Fibroblast of the aortic adventitia (primary cell): ENCODE measurements at places on chromosomes 2 and 18. TPM values are rescaled to one million over a fixed set of nuclear protein-coding genes. Genes with fewer than 3 reads are reported as not detected.

DNA sequence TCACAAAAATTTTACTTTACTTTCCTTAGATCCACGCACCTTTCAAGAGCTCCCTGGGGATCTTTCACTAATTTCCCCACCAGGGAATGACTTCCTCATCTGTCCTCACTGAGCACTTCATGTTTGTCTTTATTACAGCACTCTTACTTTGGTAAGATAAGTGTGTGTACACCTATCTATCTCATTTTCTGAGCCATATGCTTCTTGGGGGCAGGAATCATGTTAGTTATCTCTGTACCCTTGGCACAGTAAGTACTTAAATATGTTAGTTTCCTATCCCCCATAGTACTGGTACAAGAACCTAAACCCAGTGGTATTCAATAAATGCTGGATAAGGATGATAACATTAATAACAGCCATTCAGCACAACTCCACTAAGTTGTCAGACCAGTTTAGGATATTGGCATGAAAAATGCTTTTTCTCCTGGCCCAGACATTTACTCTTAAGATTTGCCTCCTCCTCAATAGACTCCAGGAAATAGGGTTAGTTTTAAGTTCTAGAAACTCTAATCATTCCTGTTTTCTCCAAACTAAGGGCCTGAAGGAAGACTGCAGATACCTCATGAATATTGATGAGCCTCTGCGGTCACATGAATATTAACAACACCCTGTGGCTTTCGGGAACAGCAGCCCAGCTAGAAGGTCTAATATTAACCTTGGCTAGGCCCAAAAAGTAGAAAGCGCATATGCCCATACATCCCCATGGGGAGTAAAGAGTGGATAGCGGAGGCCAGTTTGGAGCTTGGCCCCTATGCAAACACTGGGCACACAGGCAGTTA is 38.2 kb downstream of the NHEJ1 start:
- no peak for DNase-seq

DNA sequence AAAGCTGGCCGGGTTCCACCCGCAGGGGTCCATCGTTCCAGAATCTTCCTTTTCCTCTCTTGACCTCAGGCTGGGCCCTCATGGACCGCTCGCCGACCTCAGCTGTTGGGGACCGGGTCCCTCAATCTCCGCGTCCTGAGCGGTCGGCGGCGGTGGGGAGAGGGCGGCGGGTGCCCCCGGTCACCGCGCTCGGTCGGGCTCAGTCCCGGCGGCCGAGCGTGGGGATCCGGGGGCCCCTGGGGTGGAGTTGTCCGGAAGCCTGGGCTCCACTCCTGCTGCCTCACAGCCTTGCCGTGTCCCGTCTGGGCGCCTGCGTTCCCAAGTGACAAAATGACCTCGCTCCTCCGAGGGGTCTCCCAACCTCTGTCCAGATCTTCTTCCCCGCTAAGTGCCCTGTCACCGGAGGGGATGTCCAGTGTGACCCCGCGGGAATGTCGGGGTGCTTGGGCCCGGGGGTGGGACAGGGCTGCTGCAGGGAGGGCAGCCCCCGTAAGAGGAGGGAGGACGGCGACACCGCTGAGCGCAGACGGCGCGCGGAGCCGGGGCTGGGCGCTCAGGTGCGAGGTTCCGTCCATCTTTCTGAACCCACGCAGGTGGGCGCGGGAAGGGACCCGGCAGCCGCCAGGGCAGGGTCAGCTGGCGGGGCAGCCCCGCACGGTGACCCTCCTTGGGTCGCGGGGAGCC is 16.0 kb upstream of the E2F6 start:
- DNase-seq, result no peak

GRCh38 chr18:35782926-35783325 is 189.6 kb upstream of the RMP24 start:
- DNase-seq, result no peak

GRCh38 chr2:114421781-114422180 is 20.7 kb upstream of the DPP10 start:
- DNase-seq, result no peak

GRCh38 chr2:3301001-3301400 is 76.6 kb downstream of the EIPR1 start:
- DNase-seq, result peak; percentile 2

MOGAT1 gene
- total RNA-seq, result not detected in 2 replicates

FEZ2 gene
- total RNA-seq, result 62.8 and 93.5 TPM in 2 replicates

ACMSD gene
- total RNA-seq, result not detected in 2 replicates

GLI2 gene
- 1.9 and 5.3 TPM in 2 replicates for total RNA-seq

CAPG gene
- total RNA-seq, result 131 and 144 TPM in 2 replicates

GRCh38 chr2:32947484-32948143 is 861 bp downstream of the LTBP1 start:
- DNase-seq, result peak; percentile 59

STPG4 gene
- 0.09 TPM in 1 of 2 replicates, not detected in the other for total RNA-seq

DNA sequence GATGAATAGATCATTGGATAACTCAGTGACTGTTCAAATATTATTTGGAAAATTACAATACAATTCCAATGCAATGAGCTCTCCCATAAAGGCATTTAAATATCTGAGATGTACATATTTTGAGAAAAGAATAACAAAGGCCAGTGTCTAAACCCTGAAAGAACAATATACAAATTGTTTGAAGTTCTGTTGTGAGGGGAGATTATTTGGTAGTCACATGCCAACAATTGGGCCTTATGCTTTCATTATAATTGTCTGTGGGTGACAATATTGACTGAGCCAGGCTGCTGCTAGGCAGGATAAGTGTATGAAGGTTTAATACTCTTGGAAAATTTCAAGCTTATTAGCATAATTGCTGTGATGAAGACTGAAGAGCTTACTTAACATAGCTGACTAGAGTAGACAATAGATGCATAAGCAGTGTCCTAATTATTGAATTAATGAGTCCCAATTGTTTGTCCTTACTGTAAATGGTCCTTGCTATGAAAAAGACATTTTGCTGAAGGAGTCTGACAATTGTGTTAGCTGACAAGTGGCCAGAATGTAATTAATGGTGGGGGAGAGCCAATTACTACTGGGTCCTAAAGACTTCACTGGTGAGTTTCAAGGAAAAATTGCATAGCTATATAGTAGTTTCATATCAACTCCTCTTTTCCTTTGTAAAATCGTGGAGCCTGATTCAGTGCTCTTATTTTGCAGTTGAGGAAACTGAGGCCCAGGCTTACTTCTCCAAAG is 5.0 kb upstream of the SMAD2 start:
- no peak for DNase-seq

DNA sequence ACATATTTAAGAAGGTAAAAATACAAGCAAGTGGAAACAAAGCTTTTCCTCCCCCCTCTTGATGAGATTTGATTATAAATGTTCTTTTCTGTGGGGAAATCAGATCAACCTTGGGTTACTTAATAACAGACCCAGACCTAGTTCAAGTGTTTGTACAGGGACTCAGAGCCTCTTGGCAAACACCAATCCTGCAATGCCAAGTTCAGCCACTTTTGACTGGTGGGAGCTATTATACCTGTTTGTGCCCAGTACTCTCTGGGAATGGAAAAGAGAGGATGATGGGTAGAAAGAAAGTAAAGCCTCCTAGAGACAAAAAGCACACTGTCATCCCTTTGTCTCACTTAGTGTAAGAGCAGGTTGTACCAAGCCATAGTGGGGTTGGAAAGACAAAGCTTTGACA is 63.8 kb upstream of the EPHA4 start:
- no peak for DNase-seq

DNA sequence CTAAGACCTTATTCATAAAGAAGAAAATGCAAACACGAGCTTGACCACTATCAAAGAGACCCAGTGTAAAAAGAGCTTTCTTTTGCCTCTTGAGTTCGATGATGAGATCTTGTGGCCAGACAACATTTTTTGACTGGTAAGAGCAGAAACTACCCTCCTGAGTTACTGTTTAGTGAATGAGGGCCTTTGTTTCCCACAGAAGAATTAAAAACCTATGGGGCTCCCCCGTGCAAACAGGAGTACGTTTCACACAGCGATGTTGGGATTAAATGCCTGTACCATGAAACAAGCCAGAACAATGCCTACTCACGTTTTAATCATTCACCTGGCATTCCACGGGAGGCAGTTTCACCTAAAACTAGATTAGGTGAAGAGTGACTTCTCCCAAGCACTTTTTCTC is 36.0 kb downstream of the MYCN start:
- DNase-seq, result no peak

GRCh38 chr18:10482363-10482984 is 28.0 kb downstream of the APCDD1 start:
- no peak for DNase-seq

DNA sequence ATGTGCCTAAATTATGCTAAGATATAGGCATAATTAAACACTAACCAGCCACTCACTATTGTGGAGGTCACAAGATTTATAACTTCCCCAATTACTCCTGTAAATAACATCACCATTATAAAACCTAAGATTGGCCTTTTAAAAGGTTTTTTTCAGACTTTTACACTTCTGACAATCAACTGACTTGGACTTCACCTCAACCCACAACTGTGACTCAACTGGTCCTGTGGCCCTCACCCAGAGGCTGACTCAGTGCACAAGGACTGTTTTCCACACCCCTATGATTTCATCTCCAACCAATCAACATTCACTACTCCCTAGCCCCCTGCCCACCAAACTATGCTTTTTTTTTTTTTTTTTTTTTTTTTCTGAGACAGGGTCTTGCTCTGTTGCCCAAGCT is 11.6 kb downstream of the TTR start:
- peak; percentile 16 for DNase-seq

LBX2 gene
- total RNA-seq, result 2.0 and 3.0 TPM in 2 replicates

LIPG gene
- 2.7 and 3.2 TPM in 2 replicates for total RNA-seq

DNA sequence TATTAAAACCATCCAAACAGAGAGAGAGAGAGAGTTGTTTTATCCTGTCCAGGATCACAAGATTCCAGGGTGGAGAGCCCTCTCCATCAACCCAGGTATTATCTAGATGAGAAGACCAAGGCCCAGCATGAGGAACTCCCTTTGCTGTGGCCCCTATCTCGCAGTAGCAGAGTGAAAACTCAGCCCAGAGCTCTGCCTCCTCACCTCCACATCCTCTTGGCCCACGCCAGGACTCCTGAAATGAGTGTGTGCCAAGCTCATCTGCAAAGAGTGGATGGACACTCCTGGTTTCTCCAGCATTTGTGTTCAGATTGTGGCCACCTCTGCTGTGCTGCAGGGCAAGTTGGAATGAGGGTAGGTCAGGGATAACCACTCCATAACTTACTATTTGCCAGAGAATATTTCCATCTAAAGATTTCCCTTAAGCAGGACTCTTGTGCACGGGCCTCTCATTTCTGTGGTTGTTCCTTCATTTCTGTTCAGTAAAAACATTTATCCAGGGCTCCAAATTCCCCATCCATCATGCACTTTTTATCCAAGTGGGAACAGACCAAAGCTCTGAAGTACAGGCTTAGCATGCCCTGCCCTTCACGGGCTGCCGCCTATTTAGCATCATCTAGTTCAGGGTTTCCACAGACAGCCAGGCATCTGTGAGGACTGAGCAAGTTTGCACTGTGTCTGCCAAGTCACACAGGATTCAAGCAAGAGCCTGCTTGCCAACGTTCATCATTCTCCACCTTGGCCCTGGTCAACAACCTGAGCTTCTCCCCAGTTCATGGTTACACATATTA is 583.2 kb upstream of the ID2 start:
- no peak for DNase-seq

MLPH gene
- total RNA-seq, result 5.2 and 6.1 TPM in 2 replicates

DNA sequence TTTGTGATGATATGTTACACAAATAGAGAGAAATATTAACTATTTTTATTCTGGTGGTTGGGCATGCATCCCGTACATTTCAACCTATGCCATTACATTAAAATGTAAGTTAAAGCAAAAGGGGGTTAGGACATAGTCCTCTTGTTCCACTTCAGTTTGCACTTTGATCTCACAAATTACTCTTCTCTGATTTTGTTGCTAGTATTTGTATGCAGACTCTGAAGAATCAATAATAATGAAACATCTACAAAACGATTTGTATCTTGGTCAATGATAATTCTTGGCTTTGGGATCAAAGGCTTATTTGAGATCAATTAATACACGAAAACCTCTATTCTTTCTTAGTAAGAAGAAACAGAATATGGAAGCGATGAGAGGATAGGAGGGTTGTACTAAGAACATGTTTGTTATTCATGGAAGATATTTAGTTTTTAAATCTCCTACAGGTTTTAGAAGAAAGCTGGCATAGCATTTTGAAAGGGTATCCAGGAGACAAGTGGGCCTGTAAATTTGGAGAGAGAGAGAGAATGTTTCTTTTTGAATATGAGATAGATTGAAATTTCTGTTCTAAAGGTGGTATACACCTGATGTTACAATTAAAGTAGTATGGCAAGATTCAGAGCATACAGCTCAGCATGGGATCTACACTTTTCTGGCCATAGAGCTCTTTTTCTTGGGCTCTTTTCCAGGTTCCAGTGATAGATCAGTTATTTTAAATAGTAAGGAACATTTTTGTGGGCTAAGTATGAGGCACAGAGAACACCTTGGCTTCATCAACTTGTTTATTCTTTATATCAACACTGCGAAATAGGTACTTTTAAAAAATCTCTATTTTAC is 347.9 kb downstream of the PTPRM start:
- no peak for DNase-seq

GRCh38 chr18:35393716-35394115 is 16.6 kb upstream of the ZNF396 start:
- no peak for DNase-seq

DNA sequence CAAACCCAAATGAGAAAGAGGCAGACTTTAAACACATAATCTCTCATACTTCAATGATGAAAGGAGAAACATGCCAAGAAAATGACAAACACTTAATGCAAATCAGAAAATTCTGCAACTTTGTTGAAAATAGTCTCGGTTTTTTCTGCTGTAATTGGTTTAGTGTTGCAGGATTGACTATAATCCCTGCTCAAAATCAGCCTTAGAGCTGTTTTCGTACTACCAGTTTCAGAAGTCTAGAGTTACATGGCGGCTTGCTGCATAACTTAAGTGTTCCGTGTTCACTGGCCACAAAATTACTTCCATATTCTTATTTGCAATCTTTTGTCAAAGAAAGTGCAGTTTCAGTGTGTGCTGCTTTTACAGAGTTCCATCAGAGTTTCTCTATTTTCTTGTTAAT is 48.9 kb upstream of the ITGAV start:
- DNase-seq, result no peak

HOXD13 gene
- total RNA-seq, result not detected in 2 replicates

ASTL gene
- total RNA-seq, result not detected in 2 replicates

GRCh38 chr2:198890490-198890889 is 567.2 kb downstream of the SATB2 start:
- no peak for DNase-seq

DNA sequence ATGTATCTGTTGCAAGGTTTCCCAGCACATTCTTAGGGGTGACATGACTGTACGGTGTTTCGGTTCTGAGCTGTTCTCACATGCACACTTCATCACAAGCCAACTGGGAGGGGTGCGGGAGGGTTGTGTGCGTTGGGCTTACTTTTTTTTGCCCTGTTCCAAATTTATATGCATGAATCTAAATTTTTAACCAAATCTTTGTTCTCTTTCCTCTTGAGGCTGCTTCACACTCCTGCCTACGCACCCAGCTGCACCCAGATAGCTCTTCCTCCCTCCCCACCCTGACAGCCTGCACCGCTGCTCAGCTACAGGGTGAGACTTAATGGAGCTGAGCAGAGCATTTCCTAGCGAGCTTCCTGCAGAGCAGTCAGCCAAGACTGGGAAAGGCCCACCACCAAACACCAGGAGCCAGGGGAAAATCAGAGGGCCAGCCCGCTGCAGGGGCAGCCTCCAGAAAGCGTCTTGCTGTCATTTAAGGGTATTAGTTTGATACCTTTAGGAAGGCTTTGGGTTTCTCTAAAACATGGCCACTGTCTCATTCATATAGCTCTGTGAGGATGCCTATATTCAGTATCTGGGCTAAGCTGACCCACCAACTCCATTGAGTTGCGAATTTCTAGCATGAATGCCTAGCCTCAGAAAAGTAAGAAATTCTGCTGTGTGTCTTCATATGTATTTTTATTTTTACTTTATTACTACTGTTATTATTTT is 84.5 kb downstream of the POU3F3 start:
- DNase-seq, result no peak

- peak; percentile 93 for DNase-seq
Observed at GRCh38 chr2:157032017-157032416, 225.5 kb upstream of the GALNT5 start.
